ENCODE measurements at places on chromosomes 7 and 10.

- no peak for DNase-seq
Observed at GRCh38 chr7:115368998-115369397, 447.1 kb downstream of the MDFIC start.

DNA sequence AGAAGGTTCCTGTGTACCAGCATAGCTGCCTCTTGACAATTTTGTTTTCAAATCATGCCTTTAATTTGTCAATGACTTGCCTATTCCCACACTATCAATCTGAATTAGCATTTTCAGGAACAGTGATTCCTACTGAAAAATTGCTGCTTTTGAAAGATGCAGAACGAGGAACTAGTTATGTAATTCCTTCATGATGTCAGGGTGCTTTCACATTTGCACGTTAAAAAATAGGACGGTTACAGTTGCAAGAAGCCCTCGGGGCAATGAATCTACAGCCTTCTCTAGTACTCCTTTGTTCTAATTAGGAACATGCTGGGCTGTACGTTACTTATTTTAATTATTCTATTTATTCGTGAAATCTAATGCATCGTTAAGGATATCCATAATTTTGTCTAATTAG is 253.9 kb downstream of the OTUD1 start:
- DNase-seq = no peak

DNA sequence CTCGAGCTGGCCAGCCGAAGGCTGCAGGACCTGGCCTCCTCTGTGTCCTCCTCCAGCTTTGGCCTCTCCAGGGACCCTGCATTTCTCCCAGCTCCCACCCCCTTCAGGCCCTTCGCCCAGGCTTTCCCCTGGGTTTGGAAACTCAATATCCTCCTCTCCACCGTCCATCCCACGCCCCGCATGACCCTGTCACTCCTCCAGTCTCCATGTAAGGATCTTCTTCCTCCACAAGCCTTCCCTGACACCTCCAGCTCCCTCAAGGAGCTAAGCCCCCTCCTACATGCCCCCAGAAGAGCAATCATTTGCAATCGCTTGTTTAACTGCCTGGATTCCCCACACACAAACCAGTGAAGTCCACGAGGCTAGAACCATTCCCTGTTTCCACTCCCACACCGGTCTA is 24.6 kb upstream of the TMEM213 start:
- no peak for DNase-seq

DNA sequence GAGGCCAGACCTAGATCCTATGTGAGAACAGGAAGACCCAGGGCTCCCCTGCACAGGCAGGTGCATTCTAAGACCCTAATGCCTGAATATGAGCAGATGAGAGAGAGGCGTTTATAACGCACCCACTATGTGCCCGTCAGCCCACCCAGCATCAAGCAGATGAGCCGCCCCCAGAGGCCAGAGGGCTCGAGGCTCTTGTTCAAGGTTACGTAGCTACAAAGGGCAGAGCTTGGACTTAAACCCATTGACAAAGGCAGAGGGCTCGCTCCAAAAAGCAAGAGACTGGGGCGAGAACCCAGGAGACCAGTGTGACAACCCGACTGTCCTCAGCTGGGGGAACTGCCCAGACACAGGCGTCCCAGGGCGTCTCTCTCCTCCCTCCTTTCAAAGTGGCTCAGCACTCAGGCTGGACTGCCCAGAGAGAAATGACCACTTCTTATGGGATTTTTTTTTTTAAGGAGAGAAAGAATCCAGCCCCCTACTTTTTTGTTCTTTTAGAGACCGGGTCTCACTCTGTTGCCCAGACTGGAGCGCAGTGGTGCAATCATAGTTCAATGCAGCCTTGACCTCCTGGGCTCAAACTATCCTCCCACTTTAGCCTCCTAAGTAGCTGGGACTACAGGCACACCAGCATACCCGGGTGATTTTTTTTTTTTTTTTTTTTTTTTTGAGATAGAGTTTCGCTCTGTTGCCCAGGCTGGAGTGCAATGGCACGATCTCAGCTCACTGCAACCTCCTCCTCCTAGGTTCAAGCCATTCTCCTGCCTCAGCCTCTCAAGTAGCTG is 40.1 kb downstream of the TNRC18 start:
- no peak for DNase-seq

DNA sequence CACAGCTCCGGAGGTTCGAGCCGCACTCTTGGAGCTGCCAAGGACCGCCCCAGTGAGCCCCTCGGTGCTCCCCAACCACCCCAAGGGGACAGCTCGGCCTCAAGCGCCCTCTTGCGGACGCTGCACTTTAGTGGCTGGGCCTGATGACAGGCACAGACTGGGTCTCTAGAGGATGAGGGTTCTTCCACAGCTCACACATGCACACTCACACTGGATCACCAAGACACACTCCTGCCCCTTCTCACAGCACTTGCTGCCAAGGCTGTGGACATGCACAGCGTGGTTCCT is 2.1 kb downstream of the RET start:
- peak; percentile 39 for DNase-seq

- DNase-seq = peak; percentile 76
Observed at GRCh38 chr10:29627201-29628132, 7.3 kb downstream of the SVIL start.

- DNase-seq = no peak
Observed at GRCh38 chr10:131698986-131699385, 201.8 kb upstream of the PPP2R2D start.

DNA sequence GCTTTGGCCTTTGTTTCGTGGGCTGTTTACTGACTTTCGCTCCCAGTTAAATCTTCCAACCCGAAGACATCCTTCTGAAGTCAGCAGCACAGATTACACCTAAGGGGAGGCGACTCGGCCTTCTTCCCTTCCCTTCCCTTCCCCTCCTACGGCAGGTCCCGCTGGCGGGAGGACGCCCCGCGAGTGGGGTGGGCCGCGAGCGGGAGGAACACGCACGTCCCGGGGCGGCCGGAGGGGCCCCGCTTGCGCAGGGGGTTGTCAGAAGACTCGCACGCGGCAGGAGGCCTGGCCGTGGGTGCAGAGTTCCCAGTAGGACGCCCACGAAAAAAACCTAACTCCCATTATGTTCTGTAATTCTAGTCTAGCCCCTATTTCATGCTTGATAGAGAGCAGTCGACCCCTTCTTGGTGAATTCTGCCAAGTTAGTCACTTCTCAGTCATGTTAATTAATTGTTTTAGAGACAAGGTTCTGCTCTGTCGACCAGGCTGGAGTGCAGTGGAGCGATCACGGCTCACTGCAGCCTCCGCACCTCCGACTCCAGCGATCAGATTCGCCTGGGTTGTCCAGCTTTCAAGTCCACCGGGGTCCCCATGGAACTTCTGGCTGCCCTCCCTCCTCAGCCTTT is 19.2 kb upstream of the ZNF32 start:
- no peak for DNase-seq

DNA sequence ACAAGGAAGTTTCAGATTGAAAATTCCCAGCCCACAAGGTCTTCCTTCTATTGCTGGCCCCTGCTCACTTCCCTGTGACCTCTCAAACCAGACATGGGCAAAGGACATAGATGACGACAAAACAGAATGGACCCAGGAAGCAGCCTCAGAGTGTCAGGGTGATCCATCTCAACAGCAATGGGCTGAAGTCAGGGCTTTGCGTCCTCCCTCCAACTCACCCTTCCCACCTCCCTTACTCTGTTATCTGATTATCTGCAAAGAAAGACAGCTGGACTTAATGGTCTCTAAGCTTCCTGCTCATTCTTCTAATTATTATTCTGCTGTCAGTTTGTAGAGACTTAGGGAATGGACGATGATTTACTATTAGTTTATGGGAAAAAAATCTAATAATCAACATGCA is 115.9 kb downstream of the PIP4K2A start:
- DNase-seq = no peak

GRCh38 chr10:26457088-26457487 is 18.9 kb downstream of the APBB1IP start:
- no peak for DNase-seq

GRCh38 chr7:95590387-95591248 is 5.7 kb downstream of the PDK4 start:
- DNase-seq = no peak
